ENCODE measurements at places on chromosomes 16 and 17.

GRCh38 chr16:21134053-21134452 lies 16.6 kb downstream of the DNAH3 start:
- DNase-seq = no peak

DNA sequence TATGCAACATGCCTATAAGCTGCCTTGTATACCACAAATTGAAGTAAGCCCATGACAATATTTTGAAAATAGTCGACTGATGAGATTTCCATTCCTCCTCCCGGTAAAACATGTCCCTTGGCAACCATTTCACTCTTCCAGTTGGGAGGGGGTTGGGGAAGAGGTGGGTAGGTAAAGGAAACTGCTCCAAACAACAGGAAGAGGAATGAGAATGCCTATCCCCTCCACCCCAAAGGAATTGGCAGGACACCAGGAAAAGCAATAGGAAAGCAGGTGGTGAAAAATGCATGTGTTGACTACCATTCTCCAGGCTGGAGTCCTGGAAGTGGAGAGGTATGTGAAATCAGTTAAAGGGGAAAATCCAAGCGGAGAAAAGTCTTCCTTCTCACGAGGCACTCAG lies 455.9 kb upstream of the PSMD7 start:
- no peak for DNase-seq

- no peak for DNase-seq
Measured at GRCh38 chr16:26281381-26282110, 589.8 kb downstream of the HS3ST4 start.

DNA sequence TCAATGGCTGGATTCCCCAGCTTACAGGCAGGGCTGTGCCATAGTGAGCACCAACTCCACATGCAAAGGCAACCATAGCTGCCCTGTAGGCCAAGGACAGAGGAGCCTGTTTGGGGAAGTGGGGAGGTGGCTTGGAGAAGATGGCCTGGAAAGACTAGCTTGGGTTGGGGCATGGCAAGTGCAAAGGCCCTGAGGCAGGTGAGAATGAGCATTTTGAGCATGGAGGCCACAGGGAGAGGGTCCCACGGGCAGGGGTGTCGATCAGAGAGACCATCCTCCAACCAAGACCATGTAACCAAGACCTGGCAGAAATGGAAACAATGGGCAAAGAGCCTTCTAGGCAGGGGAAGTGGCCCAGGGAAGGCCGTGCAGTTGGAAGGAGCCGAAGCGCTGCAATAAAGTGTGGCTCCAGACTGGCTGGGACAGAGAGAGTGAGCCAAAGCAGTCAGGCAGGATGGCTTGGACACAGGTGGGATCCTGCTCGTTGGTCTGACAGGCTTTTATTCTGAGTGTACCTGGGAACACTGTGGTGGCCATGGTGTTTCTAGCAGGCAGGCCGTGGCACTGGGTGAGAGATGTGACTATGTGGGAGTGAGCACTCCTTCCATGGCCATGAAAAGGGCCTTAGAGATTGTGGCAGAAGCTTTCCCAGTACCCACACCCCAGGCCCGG lies 24.8 kb upstream of the MPRIP start:
- no peak for DNase-seq

GRCh38 chr16:29815032-29815721 lies 775 bp upstream of the PAGR1 start:
- no peak for DNase-seq

GRCh38 chr17:69978056-69978646 lies 96.9 kb upstream of the KCNJ16 start:
- no peak for DNase-seq

DNA sequence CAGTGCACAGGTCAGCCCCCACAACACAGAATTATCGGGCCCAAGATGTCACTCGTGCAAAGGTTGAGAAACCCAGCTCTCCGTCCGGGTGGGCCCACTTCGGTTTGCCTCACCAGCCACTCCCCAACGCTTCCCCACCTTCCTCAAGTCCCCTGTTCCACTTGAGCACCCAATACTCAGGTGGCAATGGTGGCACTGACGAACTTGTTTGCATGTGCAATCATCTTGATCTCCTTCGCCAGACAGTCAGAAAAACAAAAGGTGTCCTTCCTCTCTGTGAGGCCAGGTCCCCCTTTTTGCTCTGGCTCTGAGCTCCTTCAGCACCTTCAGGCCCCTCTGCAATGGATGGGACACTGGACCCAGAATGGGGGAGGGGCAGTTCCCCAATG lies 3.7 kb downstream of the GGA2 start:
- no peak for DNase-seq
